Dermis blood vessel endothelial cell (primary cell): ENCODE measurements at places on chromosomes 3 and 15.

DNA sequence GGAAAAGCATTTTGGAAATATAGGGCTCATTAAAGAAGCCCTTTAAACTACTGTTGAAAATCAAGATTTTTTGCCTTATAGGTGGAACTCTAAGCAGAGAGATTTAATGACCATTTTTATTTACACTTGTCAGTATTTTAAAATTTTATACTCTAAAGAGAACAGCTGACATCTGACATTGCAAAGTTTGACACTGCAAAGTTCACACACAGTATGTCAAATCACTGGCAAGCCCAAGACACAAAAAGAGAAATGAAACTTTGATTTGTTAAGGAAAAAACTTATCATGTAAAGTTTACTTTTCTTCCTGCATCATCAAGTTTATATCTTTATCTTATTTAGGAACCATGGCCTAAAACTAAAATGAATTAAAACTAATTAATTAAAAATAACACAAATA lies 40.2 kb downstream of the DPH6 start:
- no peak for DNase-seq

- DNase-seq: no peak
These were observed 63.1 kb upstream of the MEF2A start for GRCh38 chr15:99502661-99503060.

GRCh38 chr3:153633407-153633806 lies 471.4 kb downstream of the RAP2B start:
- DNase-seq: no peak

DNA sequence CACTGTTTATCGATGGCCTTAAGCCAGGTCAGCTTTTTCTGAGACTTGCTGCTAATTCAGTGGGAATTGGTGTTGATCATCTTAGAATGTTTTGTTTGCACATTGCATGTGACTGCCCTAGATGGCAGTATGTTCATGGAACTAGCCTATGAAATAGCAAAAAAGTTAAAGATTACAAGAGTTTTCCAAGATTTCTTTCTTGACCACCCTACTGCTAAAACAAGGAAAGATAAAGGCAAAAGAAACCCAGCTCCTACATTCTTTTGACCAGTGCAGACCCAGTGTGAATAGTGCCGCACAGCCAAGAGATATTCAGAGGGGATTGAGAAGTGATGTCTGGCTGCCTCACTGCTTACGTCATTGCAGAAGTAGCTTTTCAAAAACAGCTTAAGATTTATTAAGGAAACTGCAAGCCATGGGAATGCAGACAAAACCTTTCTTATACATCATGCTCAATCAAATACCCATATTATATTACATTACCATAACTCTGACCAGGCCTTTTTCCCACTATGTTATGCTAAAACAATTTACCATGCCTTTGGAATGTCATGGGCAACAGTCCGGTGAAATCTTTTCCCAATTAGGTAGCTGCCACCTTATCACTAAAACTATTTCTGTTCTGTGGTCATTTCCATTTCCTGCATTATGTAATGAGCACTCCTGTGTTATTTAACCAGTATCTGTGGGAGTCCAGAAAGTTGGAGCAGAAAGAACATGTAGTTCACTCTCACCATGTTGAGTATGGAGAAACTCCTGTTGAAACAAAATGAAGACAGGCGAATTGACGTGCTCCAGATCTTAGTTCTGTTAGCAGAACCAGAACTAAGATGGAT lies 6.0 kb downstream of the PHLDB2 start:
- peak; percentile 90 for DNase-seq

DNA sequence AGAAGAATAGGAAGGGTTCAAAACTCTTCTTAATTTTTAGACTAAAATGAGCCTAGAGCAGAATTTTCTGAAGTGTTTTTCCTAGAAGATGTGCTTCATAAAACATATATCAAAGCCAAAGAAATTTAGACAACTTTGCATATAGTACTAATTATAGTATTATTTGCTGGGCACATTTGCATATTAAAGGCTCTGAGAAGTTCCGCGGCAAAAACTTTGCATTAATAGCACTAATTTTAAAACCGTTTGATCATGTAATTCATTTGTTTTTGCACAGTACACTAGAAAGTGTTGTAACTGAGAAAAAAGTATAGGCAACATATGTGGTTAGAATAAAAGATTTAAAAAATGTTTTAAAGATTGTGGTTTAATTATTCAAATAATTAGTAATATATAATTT lies 412.0 kb upstream of the NR2F2 start:
- no peak for DNase-seq

- DNase-seq: no peak
These were observed 125.2 kb downstream of the TMCO5A start for GRCh38 chr15:38059665-38060064.

GRCh38 chr3:101847328-101847727 lies 2.0 kb upstream of the NFKBIZ start:
- no peak for DNase-seq

DNA sequence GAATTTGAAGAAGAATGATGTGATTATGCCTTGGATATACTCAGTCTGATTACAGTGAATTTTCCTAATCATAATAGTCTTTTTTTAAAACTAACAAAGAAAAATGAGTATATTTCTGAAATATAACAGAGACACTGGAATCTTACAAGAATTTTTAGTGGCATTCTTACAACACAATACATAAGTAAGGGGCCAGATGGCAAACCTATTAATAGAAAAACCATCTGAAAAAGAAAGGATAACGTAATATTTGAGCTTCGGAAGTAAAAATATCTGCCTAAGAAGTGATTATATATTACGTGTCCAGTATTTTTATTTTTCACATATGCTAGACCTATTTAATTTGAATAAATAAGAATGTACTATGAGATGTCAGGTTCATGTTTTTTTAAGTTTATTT lies 452.8 kb downstream of the NAALADL2 start:
- no peak for DNase-seq

DNA sequence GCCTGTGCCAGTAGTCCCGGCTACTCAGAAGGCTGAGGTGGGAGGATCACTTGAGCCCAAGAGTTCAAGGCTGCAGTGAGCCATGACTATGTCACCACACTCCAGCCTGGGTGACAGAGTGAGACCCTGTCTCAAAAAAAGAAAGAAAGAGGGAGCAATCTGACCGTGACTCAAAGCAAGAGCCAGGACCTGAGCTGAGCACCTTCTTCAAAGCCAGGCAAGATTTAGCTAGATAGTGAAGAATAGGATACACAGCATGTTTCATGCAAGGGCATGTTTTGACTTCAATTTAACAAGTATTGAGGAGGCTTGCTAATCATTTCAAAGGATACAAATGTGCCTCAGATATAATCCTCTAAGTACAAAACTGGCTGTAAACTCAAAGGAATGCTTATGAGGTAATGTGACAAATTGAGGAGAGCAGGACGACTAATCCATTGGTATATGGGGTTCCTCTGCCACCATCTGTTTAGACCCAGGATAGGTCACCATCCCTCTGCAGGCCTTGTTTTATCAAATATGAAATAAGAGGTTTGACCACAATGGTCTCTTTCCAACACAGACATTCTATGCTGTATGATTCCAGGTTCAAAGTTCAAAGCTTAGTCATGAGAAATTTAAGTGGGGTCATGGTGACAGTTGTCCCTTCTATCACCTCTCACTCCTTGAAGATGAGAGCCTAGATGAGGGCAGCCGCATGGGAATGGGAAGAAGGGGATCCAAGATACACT lies 33.2 kb downstream of the RAB27A start:
- DNase-seq: no peak

- DNase-seq: no peak
These were observed 444.6 kb downstream of the CNTN4 start for GRCh38 chr3:2543247-2543646.

GRCh38 chr3:184174284-184174645 lies 390 bp upstream of the AP2M1 start:
- no peak for DNase-seq

- peak; percentile 79 for DNase-seq
These were observed at the start of gene NMB for GRCh38 chr15:84658080-84658787. NMB (minus strand) TSS chr15:84658199; CDS start chr15:84658152, 47 bp downstream.

DNA sequence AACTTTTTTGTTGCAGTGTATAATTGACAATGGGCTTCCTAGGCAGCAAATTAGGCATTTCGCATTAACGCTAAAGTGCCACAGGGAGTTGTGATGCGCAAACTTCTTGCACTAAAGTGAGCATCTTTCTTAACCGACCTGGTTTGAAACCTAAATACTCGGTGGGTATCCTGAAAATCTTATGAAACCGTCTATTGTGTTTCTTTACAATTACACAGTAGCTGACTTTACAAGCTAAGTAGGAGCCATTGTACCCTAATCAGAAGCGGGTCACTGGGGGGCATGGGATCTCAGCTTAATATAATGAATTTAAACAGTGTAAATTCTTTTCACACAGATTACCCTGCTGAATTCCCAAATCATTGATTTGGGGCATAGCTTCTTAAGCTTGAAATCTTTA lies 328.0 kb downstream of the KCNH8 start:
- DNase-seq: no peak

DNA sequence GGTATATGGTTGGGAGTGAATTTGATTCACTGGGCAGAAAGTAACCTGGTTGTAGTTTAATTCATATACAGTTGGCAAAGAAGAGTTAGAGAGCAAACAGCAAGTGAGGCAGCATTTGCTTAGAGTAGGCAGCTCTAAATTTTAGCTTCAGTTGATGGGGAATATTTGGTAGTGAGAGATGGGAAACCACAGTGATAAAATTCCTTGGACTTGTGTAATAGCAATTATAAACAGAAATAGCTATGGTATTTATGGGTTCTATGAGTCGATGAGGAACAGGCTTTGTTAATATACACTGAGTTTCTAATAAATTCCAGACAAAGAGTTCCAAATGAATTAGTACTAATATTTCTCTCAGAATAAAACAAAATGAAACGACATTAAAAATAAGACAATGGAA lies 894.0 kb downstream of the ROBO2 start:
- DNase-seq: no peak

DNA sequence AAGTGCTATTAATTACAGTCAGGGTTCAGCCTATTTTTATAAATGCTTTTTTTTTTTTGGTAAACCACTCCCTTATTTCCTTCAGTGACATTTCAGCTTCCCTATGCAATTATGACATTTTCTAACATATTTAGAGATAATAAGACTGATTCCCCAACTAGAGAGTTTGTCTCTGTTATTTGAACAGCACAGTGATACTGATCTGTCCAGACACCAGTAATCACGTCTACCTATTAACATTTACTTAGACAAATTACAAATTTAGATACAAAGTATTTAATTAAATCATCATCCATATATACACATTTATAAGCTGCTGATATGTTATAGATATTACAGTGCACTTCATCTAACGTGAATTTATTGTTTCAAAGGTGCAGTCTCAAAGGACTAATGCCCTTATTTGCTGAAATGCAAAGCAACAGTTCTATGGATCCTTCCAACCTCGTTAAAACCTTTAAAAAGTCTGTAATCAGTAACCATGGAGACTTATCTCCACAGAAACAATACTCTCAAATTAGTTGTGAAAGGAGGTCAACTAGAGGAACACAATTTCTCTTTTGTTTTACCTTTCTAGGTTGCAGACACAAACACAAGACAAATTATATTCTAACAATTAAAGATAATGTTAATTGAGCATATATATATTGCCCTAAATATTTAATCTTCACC lies 1531.1 kb downstream of the SI start:
- no peak for DNase-seq

- no peak for DNase-seq
These were observed 91.5 kb upstream of the CHD2 start for GRCh38 chr15:92808598-92809063.
